Urinary bladder (tissue), 4 donors: ENCODE measurements at places on chromosomes 3 and 15. TPM values are rescaled to one million over a fixed set of nuclear protein-coding genes. Genes with fewer than 3 reads are reported as not detected.

PDIA3 gene
- total RNA-seq: 167 TPM

C3orf80 gene
- total RNA-seq: 1.0 TPM

ITIH1 gene
- not detected for total RNA-seq

KLHL6 gene
- 1.7 TPM for total RNA-seq

DNA sequence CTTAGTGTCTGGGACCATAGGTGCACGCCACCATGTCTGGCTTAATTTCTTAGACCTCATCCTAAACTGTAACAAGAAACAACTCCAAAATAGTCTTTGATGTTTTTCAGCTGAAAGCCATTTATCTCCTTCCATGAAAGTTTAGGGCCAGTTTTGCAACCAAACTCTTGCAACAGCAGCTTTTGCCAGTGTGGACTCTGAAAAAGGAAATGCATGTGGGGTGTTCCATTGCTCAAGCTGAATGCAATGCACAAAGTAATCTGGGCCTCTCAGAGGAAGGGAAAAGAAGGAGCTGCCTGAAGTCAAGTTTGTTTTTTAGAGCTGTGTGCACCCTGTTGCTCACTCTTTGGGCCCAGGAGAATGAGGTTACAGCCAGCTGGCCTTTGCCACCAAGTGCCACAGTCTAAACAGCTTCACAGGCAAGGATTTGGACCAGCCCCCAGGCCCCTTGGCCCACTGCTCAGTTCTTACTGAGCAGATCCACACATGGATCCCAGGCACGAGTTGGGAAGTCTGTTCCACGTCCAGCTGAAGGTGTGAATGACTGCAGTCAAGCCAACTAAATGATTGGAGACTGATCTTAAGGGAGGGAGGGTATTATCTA is 212.3 kb upstream of the LRRFIP2 start:
- DNase-seq: no peak

DNA sequence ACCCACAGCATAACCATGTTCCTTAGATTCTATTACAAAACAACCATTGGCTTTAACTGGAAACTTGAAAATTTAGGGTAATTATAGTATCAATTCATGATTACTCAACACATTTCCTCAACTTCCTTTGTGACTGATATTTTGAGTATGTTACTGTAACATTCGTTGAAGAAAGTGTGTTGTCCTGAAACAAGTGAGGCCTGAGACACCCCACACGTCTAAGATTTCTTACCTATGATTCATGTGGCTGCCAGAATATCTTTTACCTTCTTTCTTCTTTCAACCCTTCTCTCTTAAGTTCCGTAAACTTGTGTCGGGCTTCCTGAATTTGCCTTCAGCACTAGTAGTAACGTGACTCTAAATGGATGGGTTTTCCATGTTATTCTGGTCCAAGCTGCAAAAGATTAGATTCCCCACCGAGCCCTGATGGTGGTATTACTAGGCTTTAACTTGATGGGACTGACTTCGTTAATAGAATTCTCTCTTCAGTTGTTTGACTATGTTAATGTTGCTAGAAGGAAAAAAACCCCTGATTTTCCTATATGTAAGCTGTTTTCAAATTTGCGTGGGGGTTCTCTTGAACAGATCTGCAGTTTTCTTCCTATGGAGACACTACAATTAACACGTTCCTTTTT is 296.0 kb upstream of the ICE2 start:
- DNase-seq: no peak

DNA sequence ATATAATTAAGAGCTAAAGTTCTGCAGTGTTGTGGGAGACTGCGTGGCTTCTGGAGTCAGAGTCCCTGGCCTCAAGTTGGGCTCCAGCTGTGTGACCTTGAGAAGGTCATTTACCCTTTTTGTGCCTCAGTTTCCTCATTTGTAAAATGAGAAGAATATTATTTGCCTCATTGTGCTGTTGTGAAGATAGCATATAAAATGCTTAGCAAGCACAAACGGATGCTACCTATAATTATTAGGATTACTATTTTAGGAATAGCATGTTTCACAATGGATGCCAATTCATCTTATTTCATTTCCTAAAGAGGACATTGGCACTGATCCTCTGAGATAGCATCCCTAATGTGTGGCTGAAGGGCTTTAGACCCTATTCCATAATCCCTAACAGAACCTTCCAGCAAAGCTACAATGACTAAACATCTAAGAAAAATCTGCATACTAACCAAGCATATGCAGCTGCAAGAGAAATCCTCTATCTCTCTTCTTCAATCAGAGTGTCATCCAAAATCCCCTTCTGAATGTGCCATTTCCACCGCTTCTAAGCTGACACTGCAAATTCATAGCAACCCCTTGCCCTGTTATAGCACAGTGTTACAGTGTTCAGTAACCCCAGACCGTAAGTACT is 148.3 kb downstream of the RBMS3 start:
- no peak for DNase-seq

SYNPR gene
- 0.95 TPM for total RNA-seq

GRCh38 chr3:23450806-23451205 is 247.7 kb downstream of the UBE2E2 start:
- DNase-seq: no peak
